Ovary (tissue), 10 donors: ENCODE measurements at places on chromosomes 16 and 17.

DNA sequence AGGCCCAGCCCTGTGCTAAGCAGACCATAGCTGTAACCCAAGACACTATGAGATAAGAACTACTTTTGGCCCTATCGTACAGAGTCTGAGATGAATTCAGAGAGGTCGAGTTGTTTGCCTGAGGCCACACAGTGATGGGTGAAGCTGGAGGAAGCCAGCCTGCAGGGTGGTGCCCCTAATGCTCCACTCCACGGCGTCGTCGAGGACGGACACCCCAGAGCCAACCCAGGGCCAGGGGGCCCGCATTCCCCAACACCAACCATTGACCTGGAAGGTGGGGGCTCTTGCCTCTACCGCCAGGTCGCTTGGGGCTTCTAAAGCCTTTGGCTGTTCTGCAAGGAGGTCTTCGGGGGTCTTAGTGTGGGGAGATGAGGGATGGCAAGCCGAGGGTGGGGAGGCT lies 84.1 kb downstream of the IRF8 start:
- no peaks in the 10 kb centered on the region for H3K36me3 ChIP-seq
- H3K27ac ChIP-seq = no peak overlapping the region
- H3K27me3 ChIP-seq = no peaks in the 10 kb centered on the region
- H3K4me1 ChIP-seq = no peaks in the 10 kb centered on the region
- no peak for DNase-seq

DNA sequence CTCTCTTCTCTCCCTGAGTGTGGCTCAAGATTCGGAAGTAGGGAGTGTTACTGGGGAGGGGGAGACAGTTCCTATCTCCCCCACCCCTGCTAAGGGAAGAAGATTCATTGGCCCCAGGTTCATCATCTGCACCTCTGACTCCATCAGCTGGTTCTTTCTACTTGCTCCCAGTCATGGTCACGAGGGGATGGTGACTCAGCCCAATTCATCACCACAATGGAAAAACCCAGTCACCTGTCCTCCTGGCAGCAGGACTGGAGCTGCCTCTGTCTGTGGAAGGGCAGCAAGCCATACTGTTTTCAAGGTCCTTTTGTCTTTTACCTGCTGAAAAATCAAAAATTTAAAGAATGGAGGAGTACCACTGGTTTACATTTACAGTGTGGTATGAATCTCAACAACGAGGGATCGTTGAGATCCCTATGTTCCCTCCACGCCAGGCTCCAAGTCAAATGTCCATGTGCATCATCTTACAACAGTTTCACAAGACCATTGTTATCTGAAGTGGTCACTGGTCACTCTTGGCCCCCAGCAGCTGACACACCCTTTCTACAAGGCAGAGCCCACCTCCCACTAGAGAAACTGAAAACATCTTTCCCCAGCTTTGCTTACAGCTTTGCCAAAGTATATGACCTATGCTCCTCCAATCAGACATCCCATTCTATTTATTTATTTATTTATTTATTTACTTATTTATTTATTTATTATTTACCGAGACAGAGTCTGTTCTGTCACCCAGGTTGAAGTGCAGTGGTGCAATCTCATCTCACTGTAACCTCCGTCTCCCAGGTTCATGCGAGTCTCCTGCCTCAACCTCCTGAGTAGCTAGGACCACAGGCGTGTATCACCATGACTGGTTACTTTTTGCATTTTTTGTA lies 40.4 kb upstream of the NDRG4 start:
- H3K36me3 ChIP-seq = no peaks in the 10 kb centered on the region
- H3K4me3 ChIP-seq = no peak overlapping the region
- no peaks in the 10 kb centered on the region for H3K4me1 ChIP-seq
- no peak for DNase-seq

DNA sequence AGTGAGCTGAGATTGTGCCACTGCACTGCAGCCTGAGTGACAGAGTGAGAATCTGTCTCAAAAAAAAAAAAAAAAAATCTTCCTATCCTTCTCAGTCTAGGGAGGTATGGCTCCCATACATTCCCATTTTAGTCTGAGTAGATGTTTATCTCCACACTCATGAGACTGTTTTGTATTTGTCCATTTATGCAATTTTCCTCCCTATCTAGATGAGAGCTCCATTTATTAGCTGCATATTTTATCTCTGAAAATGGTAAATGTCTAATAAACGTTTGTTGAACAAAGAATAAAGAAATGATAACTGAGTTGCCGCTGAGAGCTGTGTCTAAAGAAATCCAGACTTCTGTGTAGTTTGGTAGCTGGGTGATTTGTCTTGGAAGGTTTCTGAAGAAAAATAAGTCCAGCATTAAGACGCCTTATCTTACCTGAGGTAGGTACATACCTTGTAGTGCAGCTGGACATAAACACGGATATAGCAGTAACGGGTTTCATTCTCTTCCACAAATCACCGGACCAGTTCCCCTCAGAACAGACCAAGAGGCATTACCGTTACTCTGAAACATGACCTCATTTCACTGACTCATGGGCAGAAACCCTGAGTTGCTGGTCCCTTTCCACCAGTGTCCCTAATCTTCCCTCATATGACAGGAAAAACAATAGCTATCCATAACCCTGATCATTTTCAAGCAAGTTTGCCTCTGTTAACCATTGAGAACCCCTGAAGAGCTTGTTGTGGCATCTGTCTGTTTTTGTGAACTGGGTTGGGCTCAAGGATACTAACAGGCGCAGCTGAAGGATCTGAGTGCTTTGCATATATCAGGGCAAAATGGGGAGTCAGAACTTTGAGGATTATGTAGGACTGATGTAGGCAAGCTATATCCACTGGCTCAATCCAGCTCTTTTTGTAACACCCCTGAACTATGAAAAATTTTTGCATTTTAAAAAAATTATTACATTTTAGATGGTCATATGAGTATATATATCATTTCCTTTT lies 177.4 kb upstream of the XYLT1 start:
- H3K27me3 ChIP-seq = no peaks in the 10 kb centered on the region
- no peaks in the 10 kb centered on the region for H3K4me1 ChIP-seq
- H3K4me3 ChIP-seq = no peak overlapping the region
- no peaks in the 10 kb centered on the region for H3K36me3 ChIP-seq
- DNase-seq = no peak

GRCh38 chr16:12002447-12003006 lies 26.0 kb downstream of the SNX29 start:
- H3K4me3 ChIP-seq = no peak overlapping the region
- no peaks in the 10 kb centered on the region for H3K36me3 ChIP-seq
- peaks cover 2% of the 10 kb centered on the region for H3K4me1 ChIP-seq
